Mesangial cell (primary cell): ENCODE measurements at places on chromosomes 11 and 22. TPM values are rescaled to one million over a fixed set of nuclear protein-coding genes. Genes with fewer than 3 reads are reported as not detected.

The ART5 gene
- total RNA-seq = 3.0 TPM in 1 of 2 replicates, not detected in the other

The GTPBP1 gene
- total RNA-seq = 29.8 and 33.0 TPM in 2 replicates

The OR8H1 gene
- total RNA-seq = not detected in 2 replicates

The OR52E8 gene
- total RNA-seq = not detected in 2 replicates

The SMTNL1 gene
- total RNA-seq = not detected in 2 replicates
